ENCODE measurements at places on chromosomes 12 and 14.

GRCh38 chr12:55673638-55674037, 34.1 kb downstream of the ITGA7 start:
- peaks cover 16% of the 10 kb centered on the region for H3K27me3 ChIP-seq
- no peak for DNase-seq
- no peaks in the 10 kb centered on the region for H3K4me1 ChIP-seq

DNA sequence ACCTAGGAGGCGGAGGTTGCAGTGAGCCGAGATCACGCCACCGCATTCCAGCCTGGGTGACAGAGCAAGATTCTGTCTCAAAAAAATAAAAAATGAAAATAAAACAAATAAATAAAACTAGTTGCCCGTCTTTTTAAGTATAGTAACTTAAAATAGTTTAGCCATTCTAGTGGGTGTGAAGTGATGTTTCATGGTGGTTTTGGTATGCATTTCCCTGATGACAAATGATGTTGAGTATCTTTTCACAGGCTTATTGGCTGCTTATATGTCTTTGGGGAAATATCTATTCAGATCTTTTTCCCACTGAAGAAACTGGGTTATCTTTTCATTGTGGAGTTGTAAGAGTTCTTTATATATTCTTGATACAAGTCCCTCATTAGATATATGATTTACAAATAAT, 102.4 kb upstream of the METAP2 start:
- DNase-seq = no peak
- H3K36me3 ChIP-seq = no peaks in the 10 kb centered on the region
- peaks cover 12% of the 10 kb centered on the region for H3K27me3 ChIP-seq
- H3K27ac ChIP-seq = no peak overlapping the region
- H3K4me3 ChIP-seq = no peak overlapping the region

- H3K27me3 ChIP-seq = no peaks in the 10 kb centered on the region
- H3K27ac ChIP-seq = no peak overlapping the region
- no peaks in the 10 kb centered on the region for H3K4me1 ChIP-seq
- no peak overlapping the region for H3K4me3 ChIP-seq
These were observed 82.2 kb upstream of the LMO3 start for GRCh38 chr12:16688200-16688599.

DNA sequence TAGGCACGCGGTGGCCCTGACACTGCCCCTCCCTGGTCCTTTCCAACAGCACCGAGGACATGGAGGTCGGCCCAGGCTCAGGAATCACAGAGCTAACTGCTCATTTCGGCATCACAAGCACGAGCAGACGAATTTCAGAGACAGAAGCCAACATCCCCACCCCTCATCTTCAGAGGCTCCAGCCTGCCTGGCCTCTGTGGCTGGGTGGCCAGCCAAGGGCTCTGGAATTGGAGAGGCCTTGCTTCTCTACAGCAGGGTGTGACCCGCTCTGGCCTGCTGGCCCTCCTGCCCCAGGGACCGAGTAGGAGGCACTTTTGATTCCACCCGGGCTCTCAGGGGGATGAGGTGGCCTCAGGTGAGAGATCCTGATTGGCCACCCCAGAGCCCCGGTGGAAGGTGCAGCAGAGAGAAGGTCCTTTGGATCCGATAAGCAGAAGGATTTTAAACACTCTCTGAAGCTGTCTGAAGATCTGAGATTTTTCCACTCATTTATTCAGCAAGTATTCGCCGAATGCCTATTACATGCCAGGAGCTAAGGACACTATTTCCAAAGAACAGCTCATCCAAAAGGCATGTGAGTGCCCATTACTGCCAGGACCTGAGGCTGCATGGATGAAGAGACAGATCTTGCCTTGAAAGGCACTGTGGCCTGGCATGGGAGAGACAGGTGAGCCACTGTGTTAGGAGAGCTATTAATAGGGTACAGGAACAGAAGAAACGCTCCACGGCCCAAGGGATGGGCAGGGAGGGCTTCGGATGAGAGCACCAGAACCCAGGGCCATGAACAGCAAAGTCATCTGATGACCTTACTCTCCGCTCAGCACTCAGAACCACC, 10.2 kb downstream of the BAG5 start:
- H3K4me1 ChIP-seq = peaks cover 13% of the 10 kb centered on the region
- no peak overlapping the region for H3K27ac ChIP-seq
- H3K27me3 ChIP-seq = no peaks in the 10 kb centered on the region
- DNase-seq = no peak

DNA sequence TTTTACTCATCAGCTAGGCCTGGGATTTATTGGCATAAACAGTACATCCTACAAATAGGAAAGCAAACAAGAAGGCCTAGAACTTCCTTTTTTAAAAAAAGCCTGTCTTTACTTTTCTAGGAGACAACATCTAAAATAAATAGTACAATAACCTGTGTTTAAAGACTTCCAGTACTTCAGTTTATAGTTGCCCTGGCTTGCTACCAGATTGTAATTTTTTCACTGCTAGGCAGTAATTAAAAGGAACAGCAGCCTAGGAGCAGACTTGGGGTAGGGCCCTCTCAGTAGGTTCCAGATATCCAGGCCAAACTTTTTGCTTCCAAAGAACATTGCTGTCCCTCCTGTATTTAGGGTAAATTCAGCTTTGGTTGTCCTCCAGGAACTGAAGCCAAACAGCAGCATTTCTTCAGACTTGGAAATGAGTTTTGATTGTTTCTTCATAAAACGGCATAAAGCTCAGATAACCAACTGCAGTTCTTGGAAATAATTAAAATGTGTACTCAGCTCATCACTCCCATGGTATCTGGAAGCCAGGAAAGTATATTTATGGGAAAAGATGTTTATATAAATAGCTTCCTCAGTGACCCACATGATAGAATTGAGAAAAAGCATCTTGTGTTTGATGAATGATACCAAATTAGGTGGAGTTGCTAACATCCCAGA, 61.7 kb downstream of the PPP1R36 start:
- no peaks in the 10 kb centered on the region for H3K4me1 ChIP-seq
- no peak overlapping the region for H3K27ac ChIP-seq
- H3K27me3 ChIP-seq = peaks cover 4% of the 10 kb centered on the region
- H3K4me3 ChIP-seq = no peak overlapping the region
- no peak for DNase-seq

- peak overlapping the region; percentile 22 for H3K4me3 ChIP-seq
- H3K27me3 ChIP-seq = no peaks in the 10 kb centered on the region
- no peaks in the 10 kb centered on the region for H3K4me1 ChIP-seq
- peak overlapping the region; percentile 72 for H3K27ac ChIP-seq
These were observed 86.2 kb upstream of the SSTR1 start for GRCh38 chr14:38121320-38122020.

DNA sequence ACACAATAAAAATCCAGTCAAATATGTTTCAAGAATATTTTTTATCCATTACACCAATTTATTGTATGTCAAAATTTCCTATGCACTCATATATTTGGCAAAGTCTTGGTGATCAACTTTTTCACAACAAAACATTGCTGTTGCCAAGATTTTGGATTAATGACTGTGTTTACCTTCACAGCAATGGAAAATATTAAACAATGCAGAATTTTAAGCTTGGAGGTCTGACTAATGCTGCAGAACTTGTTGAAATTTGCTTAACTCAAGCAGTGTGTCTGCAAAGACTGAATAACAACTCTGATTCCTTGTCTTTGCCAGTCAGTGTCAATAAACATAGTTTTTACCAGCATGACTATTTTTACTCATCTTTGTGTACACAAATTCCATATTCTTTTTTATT, 336.4 kb downstream of the CCER1 start:
- no peaks in the 10 kb centered on the region for H3K27me3 ChIP-seq
- H3K4me1 ChIP-seq = no peaks in the 10 kb centered on the region
- no peak for DNase-seq
- H3K36me3 ChIP-seq = peaks cover 3% of the 10 kb centered on the region
- no peak overlapping the region for H3K4me3 ChIP-seq

Data from effector memory CD8-positive, alpha-beta T cell (primary cell).